HL-60 (cell line): ENCODE measurements at places on chromosomes 11 and 22.
A peak's percentile ranks its signal among the peaks of the same experiment; 100 is the strongest.

DNA sequence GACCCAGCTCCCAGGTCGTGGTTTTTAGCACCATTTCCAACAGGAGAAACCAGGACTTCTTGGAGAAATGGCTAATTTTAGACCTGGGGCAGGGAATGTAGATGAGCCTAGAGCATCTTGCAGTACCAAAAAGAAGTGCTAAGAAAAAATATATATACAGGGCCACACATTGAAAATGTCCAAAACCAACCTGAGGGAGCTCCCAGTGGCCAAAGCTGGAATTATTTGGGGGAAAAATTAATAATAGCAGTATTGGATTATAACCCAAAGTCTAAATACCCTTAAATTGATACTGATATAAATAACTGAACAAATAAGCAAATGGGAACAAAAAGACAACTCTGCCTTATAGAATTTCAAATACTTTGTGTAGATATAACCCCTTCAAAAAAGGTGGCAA is 108.0 kb downstream of the PARVA start:
- DNase-seq = no peak

GRCh38 chr22:38034884-38035529 is 22.2 kb upstream of the PICK1 start:
- DNase-seq = no peak

DNA sequence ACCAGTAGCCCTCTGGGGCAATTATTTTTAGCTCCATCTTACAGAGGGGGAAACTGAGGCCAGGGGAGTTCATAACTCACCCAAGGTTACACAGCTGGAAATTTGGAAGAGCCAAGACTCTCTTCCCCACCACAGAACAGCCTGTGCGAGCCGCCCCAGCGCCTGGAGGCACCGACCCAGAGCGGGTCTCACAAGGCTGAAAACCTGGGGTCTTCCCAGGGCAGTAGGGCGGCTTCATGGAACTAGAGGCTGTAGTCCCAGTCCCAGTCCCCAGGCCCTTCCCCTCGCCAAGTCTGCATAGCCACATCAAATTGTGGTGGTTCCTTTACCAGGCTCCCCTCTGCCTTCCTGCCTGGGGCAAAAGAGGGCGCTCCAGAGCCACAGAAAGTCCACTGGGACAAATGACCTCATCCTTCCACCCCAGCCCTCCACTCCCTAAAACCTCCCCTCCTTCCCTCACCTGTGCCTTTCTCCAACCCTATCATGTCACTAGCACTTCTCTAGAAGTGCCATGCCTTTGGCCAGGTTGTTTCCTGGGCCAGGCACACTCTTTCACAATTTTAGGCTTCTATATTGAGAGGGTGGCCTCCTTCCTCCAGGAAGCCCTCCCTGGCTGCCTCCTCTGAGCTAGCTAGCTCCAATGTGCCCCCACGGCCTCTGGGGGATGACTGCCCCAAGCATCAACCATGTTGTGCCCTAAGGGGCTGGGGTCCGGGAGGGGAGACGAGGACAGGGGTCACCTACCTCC is 15.2 kb upstream of the CDC42EP1 start:
- peak; percentile 68 for DNase-seq

GRCh38 chr11:18768472-18768901 is 23.1 kb downstream of the PTPN5 start:
- peak; percentile 4 for DNase-seq

GRCh38 chr11:121763526-121763925 is 310.8 kb upstream of the SORL1-AS1 start:
- peak; percentile 11 for DNase-seq

- DNase-seq = no peak
These were observed 369 bp downstream of the DGCR8 start for GRCh38 chr22:20080445-20080775.

GRCh38 chr22:48644997-48645396 is 1182.7 kb downstream of the BRD1 start:
- no peak for DNase-seq

DNA sequence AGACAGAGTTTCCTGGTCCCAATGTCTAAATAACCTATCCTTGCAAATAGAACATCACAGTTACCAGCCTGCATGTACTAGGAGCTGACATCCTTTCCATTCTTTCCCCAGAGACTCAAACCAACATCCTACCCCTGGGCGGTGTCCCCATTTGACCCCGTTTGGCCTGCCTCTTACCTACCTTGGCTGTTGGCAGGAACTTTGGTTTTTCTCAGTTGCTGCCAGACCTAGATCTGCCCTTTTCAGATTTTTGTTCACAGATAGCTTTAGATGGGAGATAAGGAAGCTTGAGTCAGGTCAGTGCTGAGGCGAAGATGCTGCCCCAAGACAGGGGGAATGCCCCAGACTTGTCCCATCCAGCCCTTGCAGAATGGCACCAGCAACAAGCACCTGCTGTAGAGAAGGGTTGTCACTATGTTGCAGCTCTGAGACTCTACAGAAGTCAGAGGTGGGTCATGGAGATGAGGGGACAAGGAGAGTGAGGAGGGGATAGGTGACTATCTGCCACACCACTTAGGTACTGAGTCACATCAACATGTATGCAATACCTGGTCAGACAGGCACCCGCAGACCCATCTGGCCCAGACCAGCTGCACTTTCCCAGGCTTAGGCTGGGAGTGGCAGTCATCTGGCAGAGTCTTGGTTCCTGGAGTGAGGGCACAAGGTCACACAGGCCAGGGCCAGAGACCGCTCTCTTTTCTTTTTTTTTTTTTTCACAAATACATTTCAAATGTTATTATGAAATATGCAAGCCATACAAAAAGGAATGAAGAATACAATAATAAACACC is 61.5 kb upstream of the POU2AF1 start:
- no peak for DNase-seq
